Right hindlimb (tissue), 1 donor: ENCODE measurements at places on chromosomes 1 and 21.

- no peak for DNase-seq
These were observed 10.0 kb upstream of the B4GALT3 start for GRCh38 chr1:161187311-161187710.

DNA sequence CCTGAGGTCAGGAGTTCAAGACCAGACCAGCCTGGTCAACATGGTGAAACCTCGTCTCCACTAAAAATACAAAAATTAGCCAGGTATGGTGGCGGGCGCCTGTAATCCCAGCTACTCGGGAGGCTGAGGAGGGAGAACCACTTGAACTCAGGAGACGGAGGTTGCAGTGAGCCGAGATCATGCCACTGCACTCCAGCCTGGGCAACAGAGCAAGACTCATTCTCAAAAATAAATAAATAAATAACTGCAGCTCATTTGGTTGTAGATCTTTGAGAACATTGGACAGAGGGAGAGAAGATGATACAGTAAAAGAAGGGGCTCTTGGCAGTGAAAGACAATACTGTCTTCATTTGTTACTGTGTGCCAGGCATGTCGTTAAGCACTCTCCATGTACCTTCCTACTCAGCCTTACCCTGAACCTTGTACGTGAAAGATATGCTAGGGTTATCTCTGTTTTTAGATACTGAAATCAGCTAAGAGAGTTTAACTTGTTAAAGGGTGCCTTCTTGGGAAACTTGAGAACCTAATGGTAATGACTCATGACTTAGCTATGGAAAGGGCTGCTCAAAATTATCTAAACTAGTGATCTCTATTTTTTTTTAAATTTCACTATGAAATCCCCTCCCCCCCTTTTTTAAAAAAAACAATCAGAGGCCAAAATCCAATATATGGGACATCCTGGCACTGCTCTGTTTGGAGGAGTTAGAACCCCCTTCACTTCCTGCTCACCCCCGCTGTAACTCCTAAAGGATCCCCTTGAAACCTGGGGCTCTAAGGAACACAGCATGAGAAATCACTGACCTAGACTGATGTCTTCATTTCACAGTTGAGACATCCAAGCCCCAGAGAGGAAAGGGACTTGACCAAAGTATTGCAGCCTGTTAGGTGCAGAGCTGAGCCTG is 6.8 kb upstream of the KPNA6 start:
- no peak for DNase-seq

GRCh38 chr1:55747408-55747841 is 532.3 kb upstream of the USP24 start:
- peak; percentile 46 for DNase-seq

GRCh38 chr1:34617321-34618118 is 137.3 kb upstream of the GJB5 start:
- no peak for DNase-seq

- no peak for DNase-seq
These were observed 1041.3 kb upstream of the ADGRL4 start for GRCh38 chr1:80047791-80048190.

DNA sequence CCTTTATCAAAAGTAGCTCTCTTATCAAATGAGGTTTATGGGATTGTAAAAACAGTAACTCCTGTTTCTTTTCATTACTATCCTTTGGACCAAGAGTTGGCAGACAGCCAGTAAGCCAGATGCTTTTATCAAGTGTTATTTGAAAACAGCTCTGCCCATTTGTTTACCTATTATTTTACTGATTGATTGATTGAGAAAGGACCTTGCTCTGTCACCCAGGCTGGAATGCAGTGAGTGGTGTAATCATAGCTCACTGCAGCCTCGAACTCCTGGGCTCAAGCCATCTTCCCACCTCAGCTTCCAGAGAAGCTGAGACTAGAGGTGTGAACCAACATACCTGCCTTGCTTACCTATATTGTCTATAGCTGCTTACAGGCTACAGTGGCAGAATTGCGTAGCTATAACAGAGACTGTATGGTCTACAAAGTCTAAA is 3.6 kb downstream of the PRKAB2 start:
- no peak for DNase-seq

GRCh38 chr1:93614541-93614940 is 67.1 kb downstream of the BCAR3 start:
- DNase-seq: no peak

DNA sequence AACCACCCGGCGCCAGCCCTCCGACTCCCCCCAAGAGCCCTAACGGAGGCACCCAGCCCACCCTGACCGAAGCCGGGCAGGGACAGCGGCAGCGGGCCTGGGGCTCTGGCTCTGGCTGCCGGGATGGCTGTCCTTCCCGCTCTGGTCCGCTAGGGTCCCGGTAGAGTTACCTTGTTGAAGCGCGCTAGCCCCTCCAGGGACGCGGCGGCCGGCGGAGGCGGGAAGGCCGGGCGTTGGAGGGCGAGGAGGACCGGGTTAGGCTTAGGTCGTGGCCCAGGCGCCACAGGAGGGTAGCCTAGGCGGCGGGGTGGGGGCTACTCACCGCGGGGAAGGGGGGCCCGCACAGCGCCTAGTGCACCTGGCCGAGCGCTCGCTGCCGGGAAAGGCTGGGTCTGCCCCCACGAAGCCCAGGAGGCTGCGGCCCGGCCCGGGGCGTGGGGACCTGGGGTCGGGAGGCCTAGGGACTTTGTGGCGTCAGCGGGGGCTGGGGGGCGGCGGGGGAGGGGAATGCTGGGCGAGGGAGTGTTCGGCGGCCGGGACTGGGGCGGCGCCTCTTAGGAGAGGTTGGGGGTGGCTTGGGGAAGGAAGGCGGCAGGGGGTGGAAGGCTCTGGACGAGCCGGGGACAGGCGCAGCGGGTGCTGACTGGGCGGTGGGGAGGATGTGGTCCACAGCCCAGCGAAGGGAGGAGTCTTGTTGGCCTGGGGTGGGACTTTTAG is at the start of gene TRIM17:
Gene TRIM17 (minus strand): TSS at position 645 of the 717 bp plus-strand sequence. CDS start 1,789 bp downstream, outside the sequence.
- DNase-seq: peak; percentile 48

GRCh38 chr1:178126741-178127185 is 32.9 kb downstream of the RASAL2 start:
- no peak for DNase-seq

GRCh38 chr1:161121834-161122233 is 3.9 kb downstream of the NIT1 start:
- no peak for DNase-seq

DNA sequence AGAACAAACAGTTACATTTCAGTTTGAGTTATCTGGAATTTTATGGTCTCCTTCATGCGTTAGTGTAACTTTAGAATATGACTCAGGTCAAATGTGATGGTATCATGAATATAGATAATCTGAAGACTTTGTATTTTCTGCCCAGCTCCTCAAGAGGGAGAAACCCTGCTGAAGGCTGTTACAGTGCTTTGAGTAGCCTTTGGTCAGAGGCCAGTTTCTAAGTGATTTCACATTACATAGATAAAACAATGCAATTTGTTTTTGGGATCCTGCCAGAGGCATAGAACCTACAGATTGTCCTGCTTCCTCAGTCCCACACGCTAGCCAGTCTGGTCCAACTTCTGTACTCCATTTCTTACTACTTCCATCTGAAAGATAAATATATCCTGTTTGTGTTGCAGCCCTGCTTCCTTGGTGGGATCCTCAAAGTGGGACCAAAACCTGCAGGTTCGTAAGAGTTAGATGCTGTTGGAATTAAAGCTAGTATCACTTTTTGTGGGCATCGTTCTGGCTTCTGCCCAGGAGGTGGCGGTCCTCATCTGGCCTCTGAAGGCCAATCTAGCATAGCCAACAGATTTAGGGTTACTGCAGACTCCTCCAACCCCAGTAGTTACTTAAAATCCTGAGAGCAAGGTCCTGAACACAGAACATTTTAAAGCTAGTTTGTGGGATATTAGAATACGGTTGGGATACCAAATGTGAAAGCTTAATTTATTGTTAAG is 645.8 kb upstream of the USP24 start:
- no peak for DNase-seq

DNA sequence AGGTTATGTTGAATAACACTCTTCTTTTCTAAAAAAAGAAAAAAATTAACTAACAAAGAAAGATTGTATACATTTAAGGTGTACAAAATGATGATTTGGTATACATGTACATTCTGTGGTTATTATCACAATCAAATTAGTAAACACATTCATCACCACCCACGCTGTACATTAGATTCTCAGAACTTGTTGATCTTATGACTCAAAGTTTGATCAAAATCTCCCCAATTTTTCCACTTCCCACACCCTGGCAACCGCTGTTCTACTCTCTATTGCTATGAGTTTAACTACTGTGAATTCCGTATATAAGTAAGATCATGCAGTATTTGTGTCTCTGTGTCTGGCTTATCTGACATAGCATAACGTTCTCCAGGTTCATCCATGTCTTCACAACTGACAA is 469.5 kb upstream of the CHRM3 start:
- no peak for DNase-seq

DNA sequence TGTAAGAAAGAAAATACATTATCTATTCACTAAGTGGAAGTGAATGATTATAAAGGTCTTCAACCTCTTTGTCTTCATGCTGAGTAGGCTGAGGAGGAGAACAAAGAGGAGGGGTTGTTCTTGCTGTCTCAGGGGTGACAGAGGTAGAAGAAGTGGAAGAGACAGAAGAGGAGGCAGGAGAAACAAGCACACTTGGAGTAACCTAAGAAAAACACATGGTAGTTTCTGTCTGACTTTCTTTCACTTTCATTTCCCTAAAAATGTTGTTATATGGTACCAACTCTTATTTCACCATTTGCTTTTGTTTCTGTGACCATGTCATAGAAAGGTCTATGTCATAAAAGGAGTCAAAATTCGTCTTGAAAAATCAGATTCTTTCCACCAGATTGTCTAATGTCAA is 696.6 kb upstream of the BRINP3 start:
- no peak for DNase-seq

DNA sequence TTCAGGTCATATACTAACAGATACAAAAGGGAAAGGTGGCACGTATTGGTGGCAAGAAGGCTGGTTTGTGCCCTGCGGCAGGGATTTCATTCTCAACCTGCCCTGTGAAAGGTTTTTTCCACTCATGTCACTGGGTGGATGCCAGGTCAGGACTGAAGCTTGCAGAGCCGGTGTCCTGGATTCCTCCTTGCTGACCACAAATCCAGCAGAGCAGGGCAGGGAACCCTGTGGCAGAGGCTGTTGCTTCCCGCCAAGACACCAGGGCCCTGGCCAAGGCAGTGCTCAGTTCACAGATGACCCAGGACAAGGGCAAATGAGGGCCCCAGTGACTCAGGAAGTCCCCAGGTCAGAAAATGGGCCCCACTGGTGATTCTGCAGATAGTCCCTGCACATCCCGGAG is 16.4 kb downstream of the BSND start:
- DNase-seq: no peak

DNA sequence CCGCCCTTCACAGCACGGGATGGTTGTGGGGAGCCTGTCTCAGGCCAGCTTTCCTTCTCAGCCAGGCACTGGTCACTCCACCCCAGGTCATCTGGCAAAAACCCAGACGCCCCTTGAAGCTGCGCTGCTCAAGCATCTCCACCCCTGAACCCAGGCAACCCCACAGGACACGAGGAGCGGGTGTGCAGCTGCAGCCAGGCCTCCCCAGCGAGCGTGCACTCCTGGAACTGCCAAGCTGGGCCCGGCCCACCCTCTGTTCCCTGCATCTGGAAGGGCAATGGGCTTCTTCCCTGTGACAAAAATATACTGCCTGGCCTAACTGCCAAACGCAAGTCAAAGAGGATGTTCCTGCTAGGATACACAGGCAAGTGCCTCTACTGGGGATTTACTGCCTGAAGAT is 39.7 kb downstream of the SLC66A1 start:
- DNase-seq: no peak

- DNase-seq: no peak
These were observed 1652.2 kb downstream of the BRINP3 start for GRCh38 chr1:188825471-188825870.
